ENCODE measurements at places on chromosomes 1 and 21.
A peak's percentile ranks its signal among the peaks of the same experiment; 100 is the strongest.

GRCh38 chr1:116567790-116568661 is 2.8 kb downstream of the CD58 start:
- no peaks in the 10 kb centered on the region for H3K27me3 ChIP-seq
- peaks cover 34% of the 10 kb centered on the region for H3K36me3 ChIP-seq
- H3K4me3 ChIP-seq = peak overlapping the region; percentile 99
- peaks cover 54% of the 10 kb centered on the region for H3K4me1 ChIP-seq

GRCh38 chr1:194474701-194475100 is 1288.3 kb upstream of the B3GALT2 start:
- H3K4me1 ChIP-seq = no peaks in the 10 kb centered on the region
- H3K4me3 ChIP-seq = no peak overlapping the region
- no peak for DNase-seq
- no peak overlapping the region for H3K27ac ChIP-seq
- H3K27me3 ChIP-seq = no peaks in the 10 kb centered on the region

- H3K27ac ChIP-seq = no peak overlapping the region
- peaks cover 3% of the 10 kb centered on the region for H3K4me1 ChIP-seq
- H3K4me3 ChIP-seq = no peak overlapping the region
Measured at GRCh38 chr1:19337289-19337688, 25.2 kb downstream of the SLC66A1 start.

DNA sequence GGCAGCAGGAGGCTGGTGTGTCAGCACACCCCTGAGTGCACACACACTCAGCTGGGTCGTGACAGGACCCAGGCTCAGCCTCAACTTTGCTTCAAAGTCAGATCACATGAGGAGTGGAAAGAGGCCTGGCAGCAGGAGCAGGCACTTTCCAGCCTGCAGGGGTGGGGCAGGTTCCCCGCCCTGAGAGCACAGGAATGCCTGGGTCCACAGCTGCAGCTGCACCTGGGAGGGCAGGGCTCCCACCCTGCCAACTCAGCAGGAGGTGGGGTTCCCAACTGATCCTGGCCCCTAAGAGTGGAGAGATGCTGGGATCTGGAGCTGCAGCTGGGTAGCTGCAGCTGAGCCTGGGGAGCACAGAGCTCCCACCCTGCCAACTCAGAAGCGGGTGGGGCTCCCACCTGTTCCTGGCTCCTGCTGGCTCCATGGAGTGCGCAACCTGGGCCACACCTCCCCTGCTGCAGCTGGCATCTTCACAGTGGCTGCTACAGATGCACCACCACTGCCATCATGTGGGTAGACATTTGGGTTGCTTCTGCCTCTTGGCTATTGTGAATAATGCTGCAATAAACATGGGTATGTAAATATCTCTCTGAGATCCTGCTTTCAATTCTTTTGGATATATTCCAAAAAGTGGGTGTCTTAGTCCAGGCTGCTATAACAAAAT is 415.4 kb downstream of the TTLL7 start:
- no peak overlapping the region for H3K27ac ChIP-seq
- no peaks in the 10 kb centered on the region for H3K4me1 ChIP-seq
- H3K36me3 ChIP-seq = no peaks in the 10 kb centered on the region

- H3K4me1 ChIP-seq = peaks cover 14% of the 10 kb centered on the region
- DNase-seq = no peak
- H3K4me3 ChIP-seq = no peak overlapping the region
- no peaks in the 10 kb centered on the region for H3K27me3 ChIP-seq
- H3K27ac ChIP-seq = no peak overlapping the region
Measured at GRCh38 chr1:243260221-243260880, 4.5 kb downstream of the SDCCAG8 start.

DNA sequence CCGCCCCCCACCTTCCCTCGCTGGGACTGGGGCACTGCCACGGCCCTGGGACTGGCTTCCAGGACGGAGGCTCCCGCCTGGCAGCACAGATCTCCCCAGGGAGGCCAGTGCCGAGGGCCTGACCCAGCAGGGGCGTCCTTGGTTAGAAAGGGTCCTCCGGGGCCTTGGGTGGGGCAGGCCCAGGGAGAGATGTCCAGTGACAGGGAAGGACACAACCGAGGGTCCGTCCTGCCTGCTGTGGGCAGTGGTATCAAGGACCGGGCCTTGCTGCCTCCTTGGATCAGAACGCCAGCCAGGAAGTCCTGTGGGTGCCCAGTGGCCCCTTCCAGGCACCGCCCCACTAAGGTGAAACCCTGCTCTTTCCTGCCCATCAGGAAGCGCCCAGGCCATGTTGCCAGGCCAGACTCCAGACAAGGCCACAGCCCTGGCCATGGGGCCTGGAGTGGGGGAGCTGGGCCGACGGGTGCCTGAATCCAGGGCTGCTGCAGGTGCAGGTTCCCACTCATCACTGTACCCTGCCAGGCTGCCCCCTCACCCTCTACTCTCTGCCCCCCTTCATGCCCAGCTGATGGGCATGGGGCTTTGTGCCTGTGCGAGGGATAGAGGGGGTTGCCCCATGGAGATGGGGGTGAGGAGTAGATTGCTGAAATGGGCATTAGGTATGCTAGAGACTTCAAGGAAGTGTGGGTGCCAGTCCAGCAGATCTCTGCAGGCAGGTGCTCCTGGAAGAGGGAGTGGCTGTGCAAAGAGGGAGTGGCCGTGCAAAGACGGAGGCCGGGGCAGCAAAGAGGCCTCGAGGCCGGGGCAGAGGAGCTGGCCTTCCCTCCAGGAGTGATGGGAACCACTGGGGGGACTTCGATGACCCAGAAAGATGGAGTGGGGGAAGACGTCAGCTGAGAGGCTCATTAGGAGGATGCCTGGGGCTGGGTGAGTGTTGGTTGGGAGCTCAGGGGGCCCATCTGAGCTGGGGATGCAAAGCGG is 2.2 kb upstream of the PRKCZ start:
- H3K36me3 ChIP-seq = peaks cover 7% of the 10 kb centered on the region
- no peaks in the 10 kb centered on the region for H3K27me3 ChIP-seq
- peaks cover 30% of the 10 kb centered on the region for H3K4me1 ChIP-seq
- no peak for DNase-seq
- H3K4me3 ChIP-seq = peak overlapping the region; percentile 77

DNA sequence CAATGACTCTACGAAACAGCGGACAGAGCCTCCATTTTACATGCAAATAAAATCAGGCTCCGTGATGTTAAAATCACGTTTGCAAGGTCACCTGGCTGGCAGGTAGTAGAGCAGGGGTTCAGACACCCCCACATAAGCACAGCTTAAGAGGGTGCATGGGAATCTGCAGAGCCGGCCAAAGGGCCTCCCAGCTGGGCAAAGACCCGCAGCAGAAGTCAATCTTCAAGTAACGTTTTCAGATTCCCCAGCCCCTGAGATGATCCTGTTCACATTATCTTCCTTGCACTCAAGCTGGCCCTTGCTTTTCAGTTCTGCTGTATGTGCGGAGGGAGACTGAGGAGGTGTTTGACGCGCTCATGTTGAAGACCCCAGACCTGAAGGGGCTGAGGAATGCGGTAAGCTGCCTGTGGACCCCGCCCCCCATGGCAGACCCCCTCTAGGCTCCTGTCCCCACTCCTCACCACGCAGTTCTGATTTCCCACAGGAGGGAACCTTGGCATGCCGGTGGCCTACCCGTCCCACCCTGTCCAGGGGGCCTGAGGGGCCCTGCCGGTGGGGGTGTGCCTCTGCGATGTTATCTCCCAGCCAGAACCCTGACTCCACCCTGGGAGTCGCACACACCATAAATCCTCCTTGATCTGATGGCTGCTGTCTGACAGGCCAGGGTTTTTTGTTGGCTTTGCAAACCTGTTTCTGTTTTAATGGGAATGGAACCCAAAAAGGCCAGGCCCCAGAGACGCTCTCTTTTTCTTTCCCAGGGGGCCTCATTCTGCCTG is 28.2 kb downstream of the GRHL3 start:
- H3K4me3 ChIP-seq = no peak overlapping the region
- no peak for DNase-seq
- no peaks in the 10 kb centered on the region for H3K36me3 ChIP-seq
- no peak overlapping the region for H3K27ac ChIP-seq
- peaks cover 48% of the 10 kb centered on the region for H3K27me3 ChIP-seq
- peaks cover 12% of the 10 kb centered on the region for H3K4me1 ChIP-seq

DNA sequence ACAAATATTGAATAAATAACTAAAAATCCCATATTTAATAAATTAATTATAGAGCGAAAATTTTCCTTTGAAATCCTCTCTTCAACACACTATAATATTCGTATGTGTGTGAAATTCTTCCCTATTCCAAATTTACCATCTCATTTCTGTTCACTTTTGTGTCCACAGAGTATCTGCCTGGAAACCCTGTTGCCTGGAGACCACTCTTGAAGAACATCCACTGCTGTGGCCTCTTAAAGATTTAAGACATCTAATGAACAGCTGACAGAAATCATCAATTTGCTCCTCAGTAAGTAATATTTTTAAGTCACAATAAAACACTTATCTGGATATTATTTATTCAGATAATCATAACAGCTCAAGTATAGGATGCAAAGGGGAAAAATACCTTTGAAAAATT is 69.7 kb downstream of the CYYR1 start:
- H3K27me3 ChIP-seq = no peaks in the 10 kb centered on the region
- H3K27ac ChIP-seq = no peak overlapping the region
- DNase-seq = no peak
- H3K36me3 ChIP-seq = no peaks in the 10 kb centered on the region

DNA sequence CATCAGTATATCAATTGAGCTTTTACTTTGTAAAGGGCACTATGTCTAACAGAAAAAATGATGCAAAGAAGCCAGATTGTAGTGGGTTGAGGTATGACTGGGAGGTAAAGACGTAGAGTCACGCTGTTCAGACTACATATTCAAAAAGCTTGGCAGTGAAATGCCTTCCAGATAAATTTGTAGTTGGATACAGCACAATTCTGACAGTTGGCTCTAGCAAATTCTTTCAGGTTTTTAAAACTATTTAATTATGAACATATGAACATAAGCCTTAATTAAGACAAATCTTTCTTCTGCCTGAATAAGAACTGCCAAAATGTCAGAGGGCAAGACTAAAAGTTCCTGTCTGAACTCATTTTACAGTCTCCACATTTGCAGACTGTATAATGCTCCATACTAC is 118.8 kb downstream of the DPYD start:
- no peak for DNase-seq
- no peak overlapping the region for H3K27ac ChIP-seq
- no peaks in the 10 kb centered on the region for H3K36me3 ChIP-seq
- no peak overlapping the region for H3K4me3 ChIP-seq
- no peaks in the 10 kb centered on the region for H3K27me3 ChIP-seq

DNA sequence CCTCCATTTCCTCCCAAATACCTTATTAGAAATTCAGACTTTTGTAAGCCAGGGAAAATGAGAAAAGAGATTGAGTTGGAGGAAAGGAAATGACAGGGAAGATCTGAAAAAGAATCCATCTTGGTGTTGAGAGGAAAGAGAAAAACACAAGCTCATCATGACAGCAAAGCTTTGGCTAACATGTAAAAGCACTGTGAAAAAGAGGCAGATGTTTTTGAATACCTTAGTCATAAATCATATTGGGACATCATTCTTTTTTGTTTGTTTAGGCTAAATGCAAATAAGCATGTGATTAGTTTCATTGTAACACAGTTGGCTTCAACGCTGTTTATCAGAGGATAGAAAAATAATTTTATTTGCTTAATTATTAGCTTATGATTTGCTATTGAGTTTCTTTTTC is 64.6 kb downstream of the LHX8 start:
- DNase-seq = no peak
- no peak overlapping the region for H3K4me3 ChIP-seq
- H3K4me1 ChIP-seq = no peaks in the 10 kb centered on the region
- no peaks in the 10 kb centered on the region for H3K36me3 ChIP-seq
- H3K27me3 ChIP-seq = no peaks in the 10 kb centered on the region

GRCh38 chr1:44401256-44402228 is 3.5 kb upstream of the RNF220 start:
- no peak overlapping the region for H3K4me3 ChIP-seq
- peaks cover 7% of the 10 kb centered on the region for H3K36me3 ChIP-seq
- no peak for DNase-seq
- H3K27ac ChIP-seq = no peak overlapping the region
- peaks cover 57% of the 10 kb centered on the region for H3K27me3 ChIP-seq

- DNase-seq = no peak
- no peak overlapping the region for H3K4me3 ChIP-seq
- no peak overlapping the region for H3K27ac ChIP-seq
- no peaks in the 10 kb centered on the region for H3K4me1 ChIP-seq
Measured at GRCh38 chr1:208179961-208180409, 64.2 kb downstream of the PLXNA2 start.

GRCh38 chr1:47510282-47510811 is 72.5 kb downstream of the FOXD2 start:
- no peak for DNase-seq
- H3K4me1 ChIP-seq = no peaks in the 10 kb centered on the region
- peaks cover 90% of the 10 kb centered on the region for H3K27me3 ChIP-seq
- H3K36me3 ChIP-seq = no peaks in the 10 kb centered on the region

DNA sequence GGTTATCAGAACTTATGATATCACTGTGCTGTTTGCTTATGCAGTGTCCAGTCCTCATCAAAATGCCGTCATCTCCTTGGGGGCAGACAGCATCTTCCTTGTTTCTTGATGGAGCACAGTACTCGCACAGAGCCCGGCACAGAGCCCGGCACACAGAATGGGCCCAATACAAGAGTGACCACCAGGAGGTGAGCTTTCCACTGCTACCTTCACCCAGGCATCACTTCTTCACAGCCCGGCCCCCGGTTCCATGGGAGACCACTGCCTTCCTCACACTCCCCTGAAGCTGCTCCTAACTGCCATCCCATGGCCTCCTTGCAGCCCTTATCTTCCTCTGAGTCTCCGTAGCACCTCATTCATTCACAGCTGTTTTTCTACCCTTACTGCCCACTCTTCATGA is 94.0 kb downstream of the TNR start:
- H3K27ac ChIP-seq = no peak overlapping the region
- DNase-seq = no peak
- H3K36me3 ChIP-seq = no peaks in the 10 kb centered on the region
- no peaks in the 10 kb centered on the region for H3K27me3 ChIP-seq

- no peak for DNase-seq
- no peaks in the 10 kb centered on the region for H3K36me3 ChIP-seq
- H3K27me3 ChIP-seq = peaks cover 23% of the 10 kb centered on the region
- no peak overlapping the region for H3K27ac ChIP-seq
- H3K4me1 ChIP-seq = peaks cover 5% of the 10 kb centered on the region
Measured at GRCh38 chr1:29259802-29260441, 23.6 kb downstream of the PTPRU start.

DNA sequence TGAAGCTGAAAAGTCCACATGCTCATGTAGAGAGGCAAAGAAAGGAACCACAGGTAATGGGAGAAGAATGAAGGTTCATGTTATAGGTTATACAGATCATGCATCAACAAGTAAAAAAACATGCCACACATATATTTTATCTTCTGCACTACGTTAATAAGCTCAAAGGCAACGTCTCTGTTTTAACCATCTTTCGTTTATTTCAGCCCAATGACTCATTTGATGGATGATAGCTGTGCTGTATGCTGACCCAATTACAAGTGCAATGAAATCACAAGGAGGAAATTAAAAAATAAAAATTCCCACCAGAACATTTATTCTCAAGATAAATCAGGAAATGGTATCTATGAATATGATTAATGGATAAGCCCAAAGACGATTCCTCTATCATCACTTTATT is 24.6 kb downstream of the XCL1 start:
- H3K4me3 ChIP-seq = no peak overlapping the region
- no peak overlapping the region for H3K27ac ChIP-seq
- peaks cover 3% of the 10 kb centered on the region for H3K4me1 ChIP-seq
- H3K27me3 ChIP-seq = no peaks in the 10 kb centered on the region
- no peaks in the 10 kb centered on the region for H3K36me3 ChIP-seq

All from effector memory CD8-positive, alpha-beta T cell (primary cell).